Activated CD4-positive, alpha-beta T cell treated with anti-CD3 and anti-CD28 coated beads, Interleukin-2, Interleukin-6, amounts not matched to agents 100 ng/mL and 50 ng/mL, durations not matched to agents 16 hours and 8 hours (primary cell): ENCODE measurements at places on chromosomes 5 and 9.

- peak; percentile 58 for DNase-seq
Observed at GRCh38 chr9:37034305-37034937, 353 bp upstream of the PAX5 start.

- no peak for DNase-seq
Observed at GRCh38 chr5:9523090-9523823, 22.6 kb downstream of the SEMA5A start.

DNA sequence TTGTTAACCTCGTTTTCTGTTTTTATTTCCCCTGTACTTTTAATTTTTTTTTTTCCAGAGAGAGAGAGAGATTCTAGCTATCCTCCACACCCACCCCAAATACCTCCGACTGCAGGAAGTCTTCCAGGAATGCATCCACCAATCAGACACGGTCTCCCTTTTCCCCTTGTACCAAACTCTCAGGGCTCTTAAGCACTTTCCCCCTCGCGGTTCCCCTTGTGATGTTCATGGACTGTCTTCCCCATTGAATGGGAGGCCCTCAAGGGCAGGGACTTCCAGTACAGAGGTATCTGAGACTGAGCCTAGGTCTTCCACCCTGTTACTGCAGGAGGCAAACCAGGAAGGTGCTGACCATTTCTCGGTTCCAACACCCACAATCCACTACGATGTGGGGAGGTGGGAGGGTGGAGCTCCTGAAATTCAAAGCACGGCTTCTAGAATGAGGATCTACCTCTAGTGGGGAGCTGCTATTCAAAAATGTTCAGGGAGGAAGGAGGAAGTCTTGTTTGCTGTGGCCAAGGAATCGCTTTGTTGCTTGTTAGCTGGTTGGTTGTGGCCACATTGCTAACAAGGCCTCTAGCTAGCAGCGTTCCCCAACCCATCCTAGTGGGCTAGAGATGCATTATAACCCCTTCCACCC lies 37.5 kb upstream of the PTGS1 start:
- DNase-seq: no peak

GRCh38 chr5:164593982-164594381 lies 1088.6 kb downstream of the MAT2B start:
- DNase-seq: no peak

GRCh38 chr5:143350751-143351602 lies 52.5 kb downstream of the NR3C1 start:
- peak; percentile 61 for DNase-seq

DNA sequence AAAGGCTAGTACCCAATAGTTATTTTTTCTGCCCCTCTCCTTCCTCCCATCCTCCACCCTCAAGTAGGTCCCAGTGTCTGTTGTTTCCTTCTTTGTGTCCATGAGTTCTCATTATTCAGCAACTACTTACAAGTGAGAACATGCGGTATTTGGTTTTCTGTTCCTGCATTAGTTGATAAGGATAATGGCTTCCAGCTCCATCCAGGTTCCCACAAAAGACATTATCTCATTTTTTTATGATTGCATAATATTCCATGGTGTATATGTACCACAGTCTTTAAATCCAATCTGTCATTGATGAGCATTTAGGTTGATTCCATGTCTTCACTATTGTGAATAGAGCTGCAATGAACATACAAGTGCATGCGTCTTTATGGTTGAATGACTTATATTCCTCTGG lies 128.3 kb upstream of the ANKRD55 start:
- DNase-seq: no peak

- no peak for DNase-seq
Observed at GRCh38 chr5:167064198-167064776, 1227.2 kb upstream of the WWC1 start.

DNA sequence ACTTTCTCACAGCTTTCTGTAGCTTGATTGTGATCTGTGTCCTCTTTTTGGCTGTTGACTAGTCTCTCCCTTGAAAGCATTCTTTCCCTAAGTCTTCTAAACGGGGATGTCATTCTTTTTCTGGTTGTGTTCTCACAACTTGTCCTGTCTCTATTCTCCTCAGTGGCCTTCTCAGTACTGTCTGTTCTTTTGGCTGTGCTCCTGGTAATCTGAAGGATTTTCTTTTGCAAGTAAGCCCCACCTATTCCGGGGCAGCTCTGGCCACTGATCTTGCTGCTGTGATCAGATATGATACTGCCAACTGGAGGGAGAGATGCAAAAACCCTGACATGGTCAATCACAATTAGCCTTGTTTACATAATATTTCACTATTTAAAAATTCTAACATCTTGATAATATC lies 172.2 kb downstream of the CDC42SE2 start:
- no peak for DNase-seq

- DNase-seq: no peak
Observed at GRCh38 chr9:131409458-131409992, 15.6 kb downstream of the PRRC2B start.

DNA sequence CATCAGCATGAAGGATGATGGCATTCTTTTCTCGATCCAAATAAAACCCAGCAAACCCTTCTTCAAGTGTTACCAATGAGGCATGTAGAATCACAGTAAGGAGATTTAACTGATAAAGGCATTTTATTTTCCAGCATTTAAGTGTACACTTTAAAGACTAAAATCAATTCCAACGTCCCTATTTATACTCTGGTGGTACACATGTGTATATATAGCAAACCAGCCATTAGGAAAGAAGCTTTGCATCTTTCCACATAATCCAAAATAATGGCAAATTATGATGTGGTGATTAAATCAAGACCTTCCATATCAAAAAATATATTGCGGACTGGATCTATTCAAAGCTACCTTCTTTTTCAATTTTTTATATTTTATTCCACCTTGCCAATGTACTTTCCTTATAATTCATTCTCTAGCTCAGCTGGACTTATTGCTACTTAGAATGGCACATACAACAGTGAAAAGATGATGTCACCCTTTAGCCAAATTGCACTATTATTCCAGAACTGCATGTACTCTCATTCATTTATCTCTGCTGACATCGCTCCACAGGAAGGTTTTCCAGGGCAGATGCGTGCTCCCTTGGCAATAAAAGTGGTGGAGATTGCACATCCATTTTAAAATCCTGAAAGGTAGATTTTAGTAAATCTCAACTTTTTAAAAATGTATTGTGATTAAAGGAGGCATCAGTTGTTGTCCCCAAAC lies 63.3 kb upstream of the SLC30A5 start:
- DNase-seq: no peak

DNA sequence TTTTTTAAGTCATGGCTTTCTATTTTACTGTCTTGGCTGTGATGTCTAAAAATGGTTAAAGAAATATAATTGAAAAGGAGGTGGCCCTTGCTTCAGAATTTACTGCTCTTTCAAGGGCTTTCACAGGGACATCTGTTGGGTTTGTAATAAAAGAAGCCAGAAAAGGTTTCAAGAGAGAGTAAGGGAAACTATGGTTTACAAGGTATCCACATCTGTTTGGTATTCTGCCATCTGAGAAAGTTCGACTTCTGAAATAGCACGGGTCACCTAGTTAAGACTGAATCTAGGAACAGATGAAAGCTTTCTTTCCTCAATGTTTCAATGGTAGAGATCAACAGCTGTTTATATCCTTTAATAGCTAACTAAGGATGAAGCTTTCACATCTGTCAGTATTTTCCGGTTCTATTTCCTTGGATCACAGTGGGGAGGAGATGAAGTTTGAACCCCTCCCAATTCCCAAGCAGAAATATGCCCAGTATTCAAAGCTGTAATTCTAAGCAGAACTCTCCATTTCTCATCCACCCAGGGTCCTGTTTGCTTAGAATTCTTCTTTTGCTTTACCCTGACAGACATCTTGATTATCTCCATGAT lies 72.8 kb upstream of the IFNK start:
- DNase-seq: no peak

- DNase-seq: no peak
Observed at GRCh38 chr5:173868096-173868880, 19.9 kb upstream of the CPEB4 start.

- no peak for DNase-seq
Observed at GRCh38 chr9:14899815-14900193, 10.4 kb downstream of the FREM1 start.

- no peak for DNase-seq
Observed at GRCh38 chr9:75935591-75935990, 45.1 kb downstream of the PCSK5 start.

- DNase-seq: peak; percentile 23
Observed at GRCh38 chr5:89343666-89344065, 460.7 kb upstream of the MEF2C start.

- no peak for DNase-seq
Observed at GRCh38 chr9:26814799-26815198, 77.8 kb downstream of the CAAP1 start.

- no peak for DNase-seq
Observed at GRCh38 chr5:21644032-21644431, 1209.1 kb downstream of the CDH12 start.

GRCh38 chr5:27130587-27130986 lies 92.2 kb upstream of the CDH9 start:
- DNase-seq: no peak

DNA sequence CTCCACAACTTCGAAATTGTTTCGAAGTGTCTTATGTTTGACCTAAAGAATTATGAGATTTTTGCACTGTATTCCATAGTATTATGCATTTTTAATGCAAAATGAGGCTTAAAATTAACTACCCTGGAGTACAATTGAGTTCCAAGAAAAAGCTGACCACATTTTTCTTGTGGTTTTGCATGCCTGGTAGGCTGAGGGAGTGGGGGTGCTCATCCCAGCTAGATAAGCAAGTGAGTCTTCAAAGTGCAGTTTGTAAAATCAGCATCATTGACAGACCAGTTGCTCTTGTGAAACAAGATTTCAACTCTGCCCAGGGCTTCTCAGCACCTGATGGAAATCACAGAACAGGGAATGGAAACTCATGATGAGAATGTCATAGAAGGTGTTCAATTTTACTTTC lies 17.0 kb upstream of the NDUFS4 start:
- no peak for DNase-seq

DNA sequence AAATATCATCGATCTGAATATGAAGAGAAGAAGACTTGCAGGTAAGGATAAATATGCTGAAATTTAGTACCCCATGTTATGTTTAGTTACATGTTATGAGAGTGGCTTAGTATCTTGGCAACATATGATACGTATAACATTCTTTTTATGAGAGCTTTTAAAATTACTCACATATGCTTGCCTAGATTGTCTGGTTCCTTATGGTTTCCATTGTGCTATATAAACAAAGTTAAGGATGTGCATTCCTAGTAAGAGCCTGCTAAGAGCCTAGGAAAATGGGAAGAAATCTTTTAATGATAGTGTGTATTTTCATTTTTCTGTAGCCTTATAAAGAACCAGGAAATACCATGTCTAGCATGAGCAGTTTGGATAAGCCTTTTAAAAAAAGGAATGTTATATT lies 112.0 kb upstream of the KCNN2 start:
- no peak for DNase-seq
